Cardiac fibroblast (primary cell): ENCODE measurements at places on chromosomes 11 and 22.

- DNase-seq: no peak
Observed at GRCh38 chr22:45446216-45446615, 32.7 kb downstream of the RIBC2 start.

- peak; percentile 100 for DNase-seq
Observed at GRCh38 chr22:37658133-37659065, at the start of gene PDXP. Gene PDXP, plus strand, starts transcription at chr22:37658723. Its CDS starts 60 bp downstream, at chr22:37658783.

GRCh38 chr11:94623120-94623735, 56.1 kb downstream of the PIWIL4 start:
- DNase-seq: peak; percentile 89

GRCh38 chr11:41786087-41786486, 326.6 kb upstream of the LRRC4C start:
- peak; percentile 40 for DNase-seq

DNA sequence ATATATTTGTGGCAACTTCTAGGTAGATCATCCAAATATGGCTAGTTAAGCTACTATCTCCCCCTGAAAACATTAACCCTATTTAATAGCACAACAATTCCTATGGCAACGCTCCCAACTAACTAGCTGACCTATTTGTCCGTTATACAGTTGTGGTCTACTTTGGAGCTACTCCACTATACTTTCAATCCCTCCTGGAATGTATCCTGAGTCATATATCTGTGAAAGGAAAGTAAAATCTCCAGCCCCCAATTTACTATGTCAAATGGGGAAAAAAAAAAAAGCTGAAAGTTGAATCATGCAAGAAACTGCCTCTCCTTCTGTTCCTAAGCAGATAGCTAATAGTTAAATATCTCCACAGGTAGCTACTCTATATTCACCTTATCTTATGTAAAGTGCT, 128.5 kb downstream of the CD44 start:
- peak; percentile 66 for DNase-seq

GRCh38 chr22:43837666-43838065, 24.6 kb downstream of the SULT4A1 start:
- DNase-seq: no peak

GRCh38 chr11:76623171-76623883, 47.2 kb downstream of the LRRC32 start:
- DNase-seq: peak; percentile 94

DNA sequence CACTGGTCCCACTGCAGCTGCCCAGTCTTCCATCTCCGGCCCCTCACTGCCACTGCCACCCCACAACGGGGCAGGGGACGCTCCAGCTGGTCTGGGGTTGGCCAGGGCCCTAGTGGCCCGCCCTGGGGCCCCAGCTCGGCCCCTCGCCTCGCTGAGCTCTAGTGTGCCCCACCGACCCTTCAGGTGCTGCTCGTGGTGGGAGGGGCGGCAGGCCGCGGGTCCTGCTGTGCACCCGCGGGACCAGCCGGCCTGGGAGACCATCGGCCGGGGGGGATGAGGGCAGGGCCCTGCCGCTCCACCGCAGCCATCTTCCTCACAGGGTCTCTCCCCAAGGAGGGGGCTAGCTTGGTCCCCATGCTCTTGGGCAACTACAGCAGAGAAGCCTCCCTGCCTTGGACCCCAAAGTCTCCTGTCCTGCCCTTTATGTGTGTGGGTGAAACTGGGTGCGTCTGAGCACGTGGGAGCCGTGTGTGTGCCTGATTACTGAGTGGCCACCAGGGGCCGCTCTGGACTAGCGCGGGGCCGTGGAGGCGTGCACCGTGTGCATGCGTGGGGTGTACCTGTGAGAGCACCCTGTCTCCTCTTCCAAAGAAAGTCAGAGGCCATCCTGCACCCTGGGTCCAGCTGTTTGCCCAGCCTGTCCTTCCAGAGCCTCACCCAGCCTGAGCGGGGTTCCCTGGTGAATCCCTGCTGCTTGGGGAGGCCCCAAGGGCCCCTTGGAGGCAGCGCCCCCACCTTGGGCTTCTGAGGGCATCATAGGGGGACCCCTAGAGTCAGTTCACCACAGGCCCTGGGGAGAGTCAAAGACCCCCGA, 6.0 kb upstream of the ACR start:
- peak; percentile 54 for DNase-seq

GRCh38 chr11:110098645-110099044, 5.5 kb downstream of the ZC3H12C start:
- no peak for DNase-seq
